ENCODE measurements at places on chromosomes 6 and 20. TPM values are rescaled to one million over a fixed set of nuclear protein-coding genes. Genes with fewer than 3 reads are reported as not detected.

RIPPLY2 gene
- total RNA-seq = not detected

- DNase-seq = no peak
These were observed 9.1 kb upstream of the BRPF3 start for GRCh38 chr6:36187446-36187845.

GRCh38 chr6:99369533-99369932 lies 20.1 kb upstream of the FAXC start:
- DNase-seq = no peak

GRCh38 chr6:12102350-12102749 lies 90.2 kb downstream of the HIVEP1 start:
- DNase-seq = no peak

GRCh38 chr6:22330941-22331340 lies 34.1 kb upstream of the PRL start:
- DNase-seq = no peak

GRCh38 chr6:22064558-22064957 lies 232.3 kb downstream of the PRL start:
- no peak for DNase-seq
